ENCODE measurements at places on chromosomes 1 and 21.

DNA sequence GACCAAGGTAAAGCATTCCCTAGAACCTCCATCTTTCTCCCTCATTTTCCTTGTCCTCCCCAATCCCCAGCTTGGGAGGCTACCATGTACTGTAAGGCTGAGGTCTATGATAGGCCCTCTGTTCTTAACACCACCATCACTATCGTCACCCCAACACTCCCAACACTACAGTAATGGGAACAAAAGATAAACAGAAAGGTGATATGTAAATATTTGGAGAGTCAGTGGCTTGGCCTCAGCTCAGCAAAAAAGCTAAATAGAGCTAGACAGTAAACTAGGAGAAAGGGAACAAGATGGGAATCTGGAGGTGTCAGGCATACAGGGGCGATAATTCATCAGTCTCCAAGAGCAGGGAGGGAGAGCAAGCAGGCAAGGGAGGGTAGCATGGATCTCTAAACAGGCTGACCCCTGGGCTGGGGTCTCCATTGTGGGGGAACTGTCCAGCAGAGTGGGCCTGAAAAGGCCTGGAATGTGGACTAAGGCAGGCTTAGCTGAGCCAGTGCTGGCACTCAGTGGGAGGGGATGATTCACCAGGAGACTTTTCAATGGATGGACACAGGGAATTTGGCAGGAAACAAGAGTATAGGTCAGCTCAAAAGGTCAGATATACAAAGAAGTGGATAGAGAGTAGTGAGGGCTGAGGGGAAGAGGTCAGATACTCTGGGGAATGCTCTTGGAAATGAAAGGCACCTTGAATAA is 6.7 kb downstream of the WNT2B start:
- DNase-seq = no peak

- no peak for DNase-seq
Measured at GRCh38 chr1:65423884-65424572, 3.6 kb downstream of the LEPR start.

DNA sequence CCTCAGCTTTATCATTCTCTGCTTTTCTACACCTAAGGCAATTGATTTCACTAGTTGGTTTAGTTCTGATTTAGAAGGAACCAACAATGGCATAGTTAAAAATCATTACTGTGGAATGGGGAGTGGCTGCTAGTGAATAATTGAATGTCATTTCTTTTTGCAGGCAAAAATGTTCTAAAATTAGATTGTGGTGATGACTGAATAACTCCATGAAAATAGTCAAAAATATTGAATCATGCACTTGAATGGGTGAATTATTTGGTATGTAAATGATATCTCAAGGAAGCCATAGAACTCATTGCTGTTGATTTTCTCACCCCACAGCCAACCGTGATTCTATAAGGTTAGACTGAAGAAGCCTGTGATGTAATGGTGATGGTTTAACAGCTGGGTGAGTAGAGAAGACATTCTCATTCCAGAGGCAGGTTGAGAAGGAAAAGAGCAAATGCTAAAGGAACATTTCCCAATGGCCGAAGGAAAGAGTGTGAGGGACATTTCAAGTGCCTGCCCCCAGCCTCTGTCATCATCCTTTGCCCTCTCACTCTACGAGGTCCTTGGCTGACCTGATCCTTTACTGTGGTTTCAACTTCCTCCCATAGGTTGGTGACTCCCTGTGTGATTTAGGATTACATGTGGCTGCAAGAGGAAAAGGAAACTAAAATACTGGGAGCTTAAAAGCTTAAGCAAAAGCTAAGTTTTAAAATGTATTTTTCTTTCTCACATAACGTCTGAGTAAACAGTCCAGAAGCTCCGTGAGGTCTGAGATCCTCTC is 12.5 kb downstream of the OVAAL start:
- DNase-seq = no peak

GRCh38 chr1:29120947-29121485 is 2.7 kb downstream of the TMEM200B start:
- DNase-seq = peak; percentile 25

DNA sequence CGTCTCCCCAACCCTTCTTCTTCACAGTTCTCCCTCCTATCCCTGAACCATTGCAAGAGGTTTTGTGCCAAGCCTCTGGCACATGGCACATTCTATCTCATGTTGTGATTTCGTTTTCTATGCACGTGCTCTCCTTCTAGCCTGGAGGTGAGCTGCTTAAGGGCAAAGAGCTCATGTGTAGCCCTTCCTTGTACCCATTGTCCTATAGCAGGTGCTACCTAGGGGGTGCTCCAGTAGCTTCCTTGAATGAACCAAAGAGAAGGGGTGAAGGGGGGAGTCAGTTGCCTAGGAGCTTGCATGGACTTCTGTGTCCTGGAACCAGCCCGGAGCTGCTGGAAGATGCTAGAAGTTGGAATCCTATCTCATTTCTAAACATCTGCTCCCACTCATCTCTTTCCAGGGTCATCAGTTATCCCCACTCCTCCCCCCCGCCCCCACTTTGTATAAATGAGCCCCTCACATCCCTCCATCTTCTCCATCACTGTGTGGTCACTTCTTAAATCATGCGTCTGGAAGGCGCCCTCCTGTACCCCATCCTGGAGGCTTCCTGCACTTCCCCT is 535 bp upstream of the DISC1 start:
- DNase-seq = no peak

- peak; percentile 9 for DNase-seq
Measured at GRCh38 chr1:110962892-110963690, 631 bp downstream of the LRIF1 start.

- no peak for DNase-seq
Measured at GRCh38 chr1:159970932-159971342, 16.9 kb upstream of the SLAMF9 start.

DNA sequence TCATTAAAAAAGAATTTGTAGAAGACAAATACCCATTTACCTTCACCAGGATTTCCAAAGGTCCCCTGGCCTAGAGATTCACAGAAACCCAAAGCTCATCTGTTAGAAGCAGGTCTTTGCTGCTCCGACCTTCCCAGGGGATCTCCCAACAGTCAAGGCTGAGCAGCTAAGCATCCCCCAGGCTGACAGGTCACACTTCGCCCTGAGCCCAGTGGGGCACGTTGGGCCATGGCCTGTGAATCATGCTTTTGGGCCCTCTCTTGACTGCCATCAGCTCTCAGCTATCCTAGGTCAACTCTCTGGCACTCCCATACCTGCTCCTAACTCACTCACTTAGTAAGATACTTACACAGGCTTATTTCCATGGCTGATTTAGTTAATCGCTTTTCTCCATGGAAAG is 157.7 kb downstream of the DSCAM start:
- no peak for DNase-seq

DNA sequence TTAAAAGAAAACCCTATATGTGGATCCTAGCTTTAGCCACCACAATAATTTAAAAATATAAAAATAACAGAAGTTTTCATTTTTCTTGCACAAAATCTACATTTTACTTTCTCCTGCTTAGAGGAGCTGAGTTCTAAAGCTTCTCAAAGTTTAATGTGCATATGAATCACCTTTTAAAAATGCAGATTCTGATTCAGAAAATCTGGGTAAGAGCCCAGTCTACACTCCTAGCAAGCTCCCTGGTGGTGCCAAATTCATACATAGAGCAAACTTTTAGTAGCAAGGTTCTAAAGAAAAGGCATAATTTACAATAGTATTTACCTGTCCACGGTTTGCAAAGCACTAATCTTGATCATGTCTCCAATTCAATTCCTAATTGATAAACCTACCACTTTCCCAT is 19.3 kb downstream of the RSBN1 start:
- no peak for DNase-seq

Data from T-helper 22 cell (primary cell).